ENCODE measurements at places on chromosomes 2 and 18.
A peak's percentile ranks its signal among the peaks of the same experiment; 100 is the strongest.

DNA sequence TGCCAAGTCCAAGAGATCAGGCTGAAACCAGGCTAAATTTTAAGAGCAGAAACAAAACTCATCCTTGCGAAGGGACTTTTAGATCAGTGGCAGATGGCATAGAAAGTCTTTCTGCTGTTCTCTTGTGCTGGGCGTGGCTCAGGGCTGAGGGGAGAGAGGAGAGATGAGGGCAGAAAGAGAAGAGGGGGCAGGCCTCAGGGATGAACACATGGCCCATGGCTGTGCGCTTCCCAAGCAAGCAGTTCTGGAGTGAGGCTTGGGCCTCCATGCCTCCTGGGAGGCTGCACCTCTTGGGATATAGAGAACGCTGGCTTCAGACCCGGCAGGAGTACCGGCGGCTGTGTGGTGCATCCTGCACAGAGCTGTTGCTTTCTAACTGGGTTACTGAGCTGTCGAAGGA, 41.0 kb downstream of the HPCAL1 start:
- no peak for DNase-seq

GRCh38 chr18:56550121-56550520, 88.3 kb downstream of the TXNL1 start:
- DNase-seq, result no peak

DNA sequence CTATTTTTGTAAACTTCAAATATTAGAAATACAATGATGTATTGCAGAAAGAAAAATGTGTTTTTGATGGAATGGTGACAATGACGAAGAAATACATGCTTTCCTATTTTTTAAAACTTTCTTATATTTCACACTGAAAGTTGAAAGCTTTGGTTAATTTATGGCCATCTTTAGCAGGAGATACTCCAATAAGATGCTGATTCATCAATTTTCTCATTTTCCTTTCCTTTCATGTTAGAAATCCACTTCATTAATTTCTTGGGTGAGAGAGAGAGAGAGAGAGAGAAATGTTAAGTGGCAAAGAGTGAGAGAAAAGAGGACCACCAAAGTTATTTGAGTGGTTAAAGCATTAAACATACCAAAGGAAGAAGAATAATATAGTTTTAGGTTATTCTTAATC, 28.6 kb upstream of the MAP2 start:
- DNase-seq, result no peak

DNA sequence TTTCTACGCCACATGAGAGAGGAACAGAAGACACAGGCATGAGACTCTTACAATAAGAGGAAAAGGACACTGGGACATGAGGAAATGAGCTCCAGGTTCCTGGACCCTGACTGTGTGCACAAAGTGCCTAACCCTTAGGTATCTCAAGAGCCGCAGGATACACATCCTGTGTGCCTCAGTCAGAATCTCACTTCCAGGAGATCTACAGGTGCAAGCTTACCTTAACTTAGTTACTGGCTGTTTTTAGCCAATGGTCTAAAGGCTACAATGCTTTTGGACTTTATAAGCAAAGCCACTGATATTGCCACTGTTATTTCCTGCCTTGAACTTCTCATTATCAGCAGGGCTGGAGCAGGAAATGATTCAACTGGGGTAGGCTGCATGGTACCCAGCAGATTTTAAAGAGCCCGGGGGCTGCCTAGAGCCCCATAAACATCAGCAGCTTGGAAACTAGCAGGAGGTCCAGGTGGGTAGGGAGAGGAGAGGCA, 254.4 kb downstream of the ZNF521 start:
- DNase-seq, result no peak

DNA sequence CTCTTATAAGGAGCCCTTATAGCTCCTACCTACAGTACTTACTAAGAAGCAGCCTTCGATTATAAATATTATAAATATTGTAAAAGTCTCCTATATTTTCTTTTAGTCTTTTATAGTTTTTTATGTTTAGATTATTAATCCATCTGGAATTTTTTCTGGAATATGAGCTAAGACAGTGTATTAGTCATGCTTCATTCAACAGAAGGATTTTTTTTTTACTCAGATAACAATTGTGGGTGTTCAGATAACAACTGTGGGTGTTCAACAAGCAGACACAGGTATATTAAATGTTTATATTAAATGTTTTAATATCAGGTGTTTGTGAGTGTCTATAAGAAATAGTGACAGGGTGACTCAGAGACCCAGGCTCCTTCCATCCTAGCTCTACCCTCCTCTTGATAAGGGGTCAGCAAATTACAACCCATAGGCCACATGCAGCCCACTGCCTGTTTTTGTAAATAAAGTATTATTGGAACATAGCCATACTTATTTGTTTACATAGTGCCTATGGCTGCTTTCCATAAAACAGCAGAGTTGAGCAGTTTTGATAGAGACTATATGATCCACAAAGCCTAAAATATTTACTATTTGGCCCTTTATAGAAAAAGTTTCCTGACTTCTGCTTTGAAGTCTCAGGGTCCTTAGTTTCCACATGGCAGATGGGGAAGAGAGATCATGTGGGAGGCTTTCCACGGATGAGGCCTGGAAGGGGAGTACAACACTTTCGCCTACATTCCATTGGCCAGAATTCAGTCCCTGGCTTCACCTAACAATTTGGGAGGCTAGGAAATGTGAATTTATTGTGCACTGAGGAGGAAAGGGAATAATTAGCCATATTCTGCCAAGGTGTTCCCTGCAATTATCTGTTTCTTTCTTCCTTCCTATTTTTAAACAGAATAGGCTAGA, 4.3 kb upstream of the SPATS2L start:
- no peak for DNase-seq

- DNase-seq, result peak; percentile 25
Observed at GRCh38 chr2:68993660-68994059, 19.2 kb downstream of the GKN1 start.

DNA sequence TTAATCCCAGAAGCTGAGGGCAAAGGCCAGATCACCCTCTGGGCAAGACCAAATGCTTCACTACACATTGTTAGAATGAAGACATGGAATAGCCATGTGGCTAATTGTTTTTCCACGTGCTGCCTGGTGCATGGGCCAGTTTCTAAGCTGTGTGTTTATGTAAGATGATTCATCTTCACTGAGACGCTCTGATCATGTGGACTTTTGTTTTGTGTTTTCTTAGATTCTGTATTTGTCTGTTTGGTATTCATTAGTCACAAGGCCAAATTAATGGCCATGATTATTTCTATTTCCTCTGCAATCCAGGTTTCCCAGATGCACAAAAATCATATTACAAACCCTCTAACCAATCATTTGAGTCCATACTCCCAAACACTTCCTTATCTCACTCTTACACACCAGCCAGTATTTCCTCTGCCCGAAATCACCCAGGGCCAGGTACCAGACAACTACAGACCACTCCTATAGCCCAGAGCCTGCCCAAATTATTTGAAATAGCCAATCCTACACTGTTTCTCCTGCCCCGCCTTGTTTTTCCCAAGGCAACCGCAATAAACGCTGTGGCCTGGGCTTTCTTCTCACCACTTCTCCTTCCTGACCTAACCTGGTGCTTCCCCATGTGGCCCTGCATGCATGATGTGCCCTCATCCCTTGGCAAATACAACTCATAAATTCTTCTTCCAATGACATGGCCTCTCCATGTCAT, 94.2 kb upstream of the SP3 start:
- no peak for DNase-seq

DNA sequence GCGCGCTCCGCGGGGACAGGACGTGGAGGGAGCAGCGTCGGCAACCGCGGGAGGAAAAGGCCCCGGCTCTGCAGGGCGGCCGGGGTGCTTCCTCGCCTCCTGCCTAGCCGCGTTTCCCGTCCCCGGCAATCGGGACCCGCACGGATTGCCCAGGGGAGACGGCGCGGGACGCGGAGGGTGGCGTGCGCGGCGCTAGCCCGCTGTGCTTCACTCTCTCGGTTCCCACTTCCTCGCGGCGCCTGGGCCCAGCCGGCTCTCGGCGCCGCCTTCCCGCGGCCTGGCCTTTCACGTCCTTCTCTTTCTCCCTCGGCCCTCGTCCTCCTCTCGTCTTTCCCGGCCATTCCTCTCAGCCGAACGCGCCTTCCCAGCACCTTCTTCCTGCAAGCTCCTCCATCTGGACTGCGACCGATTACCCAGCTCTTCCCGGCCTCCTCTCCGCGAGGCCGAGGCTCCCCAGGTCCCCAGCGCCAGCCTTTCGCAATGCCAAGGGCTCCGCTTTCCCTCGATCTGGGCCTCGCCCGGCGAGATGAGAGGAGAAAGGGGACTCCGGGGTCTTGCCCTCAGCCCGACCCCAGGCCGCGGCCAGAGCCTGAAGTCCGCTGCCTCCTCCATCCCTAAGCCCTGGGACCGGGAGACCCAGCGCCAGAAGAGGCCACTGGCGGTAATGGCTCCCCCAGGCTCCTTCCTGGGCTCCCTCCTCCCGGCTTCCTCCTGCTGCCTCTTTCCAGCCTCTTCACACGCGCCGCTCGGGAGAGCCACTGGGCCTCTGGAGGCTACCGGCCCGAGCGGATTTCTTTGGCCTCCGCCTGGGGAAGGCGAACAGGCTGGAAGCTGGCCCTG, 34.3 kb upstream of the ATP6V1B1 start:
- peak; percentile 27 for DNase-seq

DNA sequence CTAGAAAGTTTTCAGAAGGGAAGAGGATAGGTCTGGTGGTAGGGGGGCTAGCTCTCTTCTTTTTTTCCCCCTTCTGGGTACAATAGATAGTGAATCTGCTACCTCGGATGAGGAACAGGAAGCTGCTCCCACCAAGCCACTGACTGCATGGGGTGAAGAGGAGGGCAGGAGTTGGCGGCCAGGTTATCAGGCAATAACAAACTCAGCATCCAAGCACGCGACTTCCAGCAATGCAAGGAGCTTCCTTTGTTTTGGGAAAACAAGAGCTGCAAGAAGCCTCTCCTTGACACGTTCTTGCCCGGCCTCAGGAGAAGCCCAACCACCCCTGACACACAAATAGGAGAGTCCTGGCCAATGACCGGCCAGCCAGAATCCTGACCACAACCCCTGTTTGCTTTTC, 32.2 kb downstream of the NHEJ1 start:
- no peak for DNase-seq

DNA sequence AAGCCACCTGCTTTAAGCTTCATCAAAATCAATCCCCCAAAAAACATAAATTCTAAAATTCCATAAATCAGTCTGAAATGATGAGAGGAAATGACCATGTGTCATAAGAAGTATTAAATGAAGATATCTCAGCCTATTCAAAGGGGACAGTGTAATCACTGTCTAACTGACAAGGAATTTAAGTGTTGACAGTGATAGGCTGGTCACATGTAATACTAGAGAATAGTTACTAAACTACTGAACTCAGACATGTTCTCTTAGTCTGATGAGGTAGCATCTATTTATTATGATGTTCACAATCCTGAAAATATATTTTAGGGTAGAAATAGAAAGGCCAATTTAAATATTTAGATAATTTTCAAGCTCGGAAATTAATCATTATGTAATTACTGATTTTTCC, 216.1 kb downstream of the L3MBTL4 start:
- DNase-seq, result no peak

DNA sequence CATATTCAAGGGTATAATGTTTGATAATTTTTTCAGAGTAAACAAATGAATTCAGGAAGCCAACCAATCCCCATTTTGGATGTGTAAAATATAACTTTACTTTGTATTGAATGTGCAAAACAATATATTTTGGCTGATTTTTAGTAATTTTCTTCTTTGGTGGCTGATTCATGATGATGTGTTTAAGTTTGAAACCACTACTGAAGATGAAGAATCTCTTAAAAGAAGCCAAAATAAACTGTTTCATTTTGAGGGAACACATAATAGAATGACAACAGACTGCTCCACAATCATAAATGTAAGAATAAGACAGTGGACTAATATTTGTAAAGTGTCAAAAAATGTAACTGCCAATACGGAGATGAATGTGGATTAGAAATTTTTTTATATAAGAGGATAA, 52.5 kb upstream of the TRIM43 start:
- DNase-seq, result no peak
